NCI-H460 (cell line): ENCODE measurements at places on chromosomes 7 and 10. TPM values are rescaled to one million over a fixed set of nuclear protein-coding genes. Genes with fewer than 3 reads are reported as not detected.

DNA sequence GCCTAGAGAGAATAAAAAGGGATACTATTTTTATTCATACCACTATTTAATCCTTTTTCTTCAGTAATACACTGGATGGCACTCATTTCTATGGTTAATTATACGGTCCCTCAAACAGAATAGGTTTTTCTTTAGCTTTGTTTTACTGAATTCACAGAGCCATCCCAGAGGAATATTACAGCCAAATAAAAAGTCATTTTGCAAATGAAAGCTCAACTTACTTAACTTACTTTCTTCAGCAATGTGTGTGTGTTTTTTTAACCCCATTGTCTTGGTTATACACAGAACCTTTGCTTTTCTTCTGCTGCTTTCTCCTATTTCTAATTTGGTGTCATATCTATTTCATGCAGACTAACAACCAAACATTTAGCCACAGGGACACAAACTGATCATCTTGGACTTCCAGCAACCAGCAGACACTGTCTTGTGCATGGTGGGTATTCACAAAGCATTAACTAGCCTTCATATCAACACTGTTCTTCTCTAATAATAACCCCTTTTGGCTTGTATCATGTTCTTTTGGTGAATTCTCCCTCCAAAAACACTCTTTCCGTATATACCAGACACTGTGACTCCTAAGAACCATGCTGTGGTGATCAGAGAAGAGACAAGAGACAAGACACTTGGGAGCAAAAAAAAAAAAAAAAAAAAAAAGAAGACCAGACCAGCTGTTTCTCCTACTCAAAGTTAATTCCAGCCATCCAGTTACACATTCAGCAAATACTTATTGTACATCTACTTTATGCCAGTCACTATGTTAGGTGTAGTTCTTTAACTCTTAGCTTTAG lies 40.4 kb downstream of the PIP4K2A start:
- DNase-seq = no peak

GRCh38 chr10:32139223-32140073 lies 83.2 kb upstream of the KIF5B start:
- DNase-seq = peak; percentile 78

DNA sequence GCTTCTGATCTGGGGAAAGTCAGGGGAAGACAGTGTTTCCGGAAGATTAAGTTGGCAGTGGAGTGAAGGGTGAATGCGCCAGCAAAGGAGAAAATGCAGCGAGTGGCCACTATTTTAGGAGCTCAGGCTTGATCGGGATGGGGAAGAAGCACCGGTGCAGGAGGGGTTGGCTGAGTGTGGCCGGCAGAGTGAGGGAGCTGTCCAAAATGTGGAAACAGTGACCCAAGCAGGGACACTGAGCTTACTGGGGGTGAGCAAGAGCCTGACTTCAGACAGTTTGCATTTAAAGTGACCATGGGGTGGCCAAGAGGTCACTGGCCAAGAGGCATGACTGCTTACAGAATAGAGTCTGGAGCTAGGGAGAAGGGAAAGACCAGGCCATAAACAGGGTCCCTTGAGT lies 79.3 kb downstream of the GOLGA7B start:
- DNase-seq = no peak

DNA sequence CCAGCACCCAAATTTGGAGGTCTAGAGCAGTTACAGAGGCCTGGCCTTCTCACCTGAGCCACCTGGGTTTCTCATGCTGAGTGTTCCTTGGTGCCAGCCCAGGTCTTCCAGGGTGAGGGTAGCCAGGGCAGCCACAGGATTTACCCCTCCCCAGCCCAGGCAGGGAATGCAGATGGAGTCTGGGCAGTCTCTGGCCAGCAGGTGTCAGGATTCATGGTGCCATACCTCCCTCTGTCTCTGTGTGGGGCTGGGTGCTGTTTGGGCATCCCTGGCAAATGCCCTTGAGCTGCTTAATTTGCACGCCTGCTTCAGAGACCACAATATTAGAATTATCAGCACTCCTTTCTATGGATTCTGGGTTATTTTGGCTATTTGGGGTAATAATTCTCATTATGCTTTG lies 246.7 kb downstream of the GFRA1 start:
- no peak for DNase-seq

- peak; percentile 91 for DNase-seq
These were observed 67.0 kb upstream of the CFAP46 start for GRCh38 chr10:133009218-133009950.

The GPR37 gene
- 3.8 and 4.4 TPM in 2 replicates for total RNA-seq

The AMZ1 gene
- 0.12 TPM in 1 of 2 replicates, not detected in the other for total RNA-seq

The CNNM1 gene
- total RNA-seq = 1.8 and 2.5 TPM in 2 replicates

The GRID1 gene
- total RNA-seq = 0.05 and 0.09 TPM in 2 replicates
